ENCODE measurements at places on chromosomes 12 and 14.

GRCh38 chr14:100294963-100295330 lies 11.3 kb downstream of the SLC25A29 start:
- no peak for DNase-seq

DNA sequence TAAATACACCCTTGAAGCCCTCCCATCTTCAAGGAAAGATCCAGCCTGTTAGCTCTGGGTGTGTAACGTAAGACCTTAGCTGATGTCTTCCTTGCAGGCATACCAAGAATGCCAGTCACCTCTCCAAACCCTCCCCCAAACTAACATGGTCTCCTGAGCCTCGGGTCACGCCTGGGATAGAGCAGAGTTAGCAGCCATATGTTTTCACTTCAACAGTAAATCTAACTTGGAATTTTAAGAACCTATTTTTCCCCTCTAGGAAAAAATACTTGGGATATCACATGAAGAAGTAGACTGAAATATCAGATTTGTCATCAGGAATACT lies 27.9 kb downstream of the BCL2L14 start:
- DNase-seq: peak; percentile 59

DNA sequence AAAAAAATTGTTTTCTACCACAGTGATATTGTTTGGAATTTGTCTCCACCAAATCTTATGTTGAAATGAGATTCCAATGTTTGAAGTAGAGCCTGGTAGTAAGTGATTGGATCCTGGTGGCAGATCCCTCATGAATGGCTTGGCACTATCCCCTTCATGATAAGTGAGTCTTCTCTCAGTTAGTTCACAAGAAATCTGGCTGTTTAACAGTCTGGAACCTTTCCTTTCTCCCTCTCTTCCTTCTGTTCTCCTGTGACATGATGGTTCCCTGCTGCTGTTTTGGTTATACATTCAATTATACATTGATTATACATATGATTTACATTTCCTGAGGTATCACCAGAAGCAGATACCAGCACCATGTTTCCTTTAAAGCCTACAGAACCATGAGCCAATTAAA lies 442.2 kb downstream of the SLC6A15 start:
- DNase-seq: no peak

DNA sequence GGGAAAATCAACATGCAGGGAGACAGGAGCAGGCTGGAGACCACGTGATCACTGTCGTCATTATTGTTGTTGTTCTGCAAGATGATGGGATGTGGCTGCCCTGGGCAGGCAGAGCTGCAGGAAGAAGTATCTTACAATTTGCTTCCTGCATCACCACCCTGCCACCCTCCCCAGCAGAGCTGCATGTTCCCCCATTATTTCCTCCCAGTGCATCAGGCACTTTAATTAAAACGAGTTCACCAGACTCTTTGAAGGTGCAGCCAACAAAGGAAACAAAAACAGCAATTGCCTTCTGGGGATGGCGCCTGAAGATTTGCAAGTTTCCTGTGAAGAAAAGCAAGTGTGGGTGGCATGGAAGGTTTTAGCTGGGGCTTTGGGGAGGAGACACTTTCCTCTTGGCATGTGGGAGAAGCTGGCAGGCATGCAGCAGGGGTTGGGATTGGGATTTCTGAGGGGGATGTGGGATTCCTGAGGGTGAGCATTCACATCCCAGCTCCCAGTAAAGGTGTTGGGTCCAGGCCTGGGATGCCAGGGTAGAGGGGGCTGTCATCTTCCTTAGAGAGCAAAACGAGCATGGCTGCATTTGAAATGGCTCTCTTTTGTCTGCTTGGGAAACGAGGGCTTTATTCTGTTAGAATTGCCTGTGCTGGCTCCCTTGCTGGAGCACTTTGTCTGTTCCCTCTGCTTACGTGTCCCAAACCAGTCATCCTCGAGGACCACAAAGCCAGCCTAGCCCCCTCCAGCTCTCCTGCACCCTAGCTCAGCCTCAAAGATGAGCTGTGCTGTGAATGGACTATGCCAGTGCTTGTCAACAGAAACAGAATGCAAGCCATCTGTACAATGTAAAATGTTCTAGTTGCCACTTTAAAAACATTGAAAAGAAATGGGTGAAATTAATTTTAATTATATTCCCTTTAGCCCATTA lies 11.5 kb upstream of the C14orf132 start:
- DNase-seq: no peak

DNA sequence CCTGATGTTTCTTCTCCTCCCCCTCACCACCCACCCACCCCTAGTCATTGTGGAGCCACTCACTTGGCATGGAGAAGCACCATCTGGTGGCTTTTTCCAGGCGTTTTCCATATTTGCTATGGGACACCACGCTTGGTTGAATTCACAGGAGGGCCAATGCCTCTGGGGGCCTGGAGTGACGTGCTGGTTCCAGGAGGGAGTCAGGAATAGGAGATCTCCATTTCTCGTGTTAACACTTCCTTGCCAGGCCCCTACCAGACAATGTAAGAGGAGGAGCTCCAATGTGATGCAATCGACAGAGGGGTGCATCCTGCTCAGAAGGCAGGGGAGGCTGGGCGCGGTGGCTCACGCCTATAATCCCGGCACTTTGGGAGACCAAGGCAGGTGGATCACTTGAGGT lies 21.6 kb upstream of the TESC start:
- DNase-seq: no peak

GRCh38 chr12:4817880-4818279 lies 91.8 kb upstream of the KCNA1 start:
- DNase-seq: no peak

- DNase-seq: no peak
These were observed 1.8 kb downstream of the XRCC3 start for GRCh38 chr14:103713304-103714062.

- DNase-seq: no peak
These were observed 25.1 kb downstream of the DYRK4 start for GRCh38 chr12:4587108-4587507.

DNA sequence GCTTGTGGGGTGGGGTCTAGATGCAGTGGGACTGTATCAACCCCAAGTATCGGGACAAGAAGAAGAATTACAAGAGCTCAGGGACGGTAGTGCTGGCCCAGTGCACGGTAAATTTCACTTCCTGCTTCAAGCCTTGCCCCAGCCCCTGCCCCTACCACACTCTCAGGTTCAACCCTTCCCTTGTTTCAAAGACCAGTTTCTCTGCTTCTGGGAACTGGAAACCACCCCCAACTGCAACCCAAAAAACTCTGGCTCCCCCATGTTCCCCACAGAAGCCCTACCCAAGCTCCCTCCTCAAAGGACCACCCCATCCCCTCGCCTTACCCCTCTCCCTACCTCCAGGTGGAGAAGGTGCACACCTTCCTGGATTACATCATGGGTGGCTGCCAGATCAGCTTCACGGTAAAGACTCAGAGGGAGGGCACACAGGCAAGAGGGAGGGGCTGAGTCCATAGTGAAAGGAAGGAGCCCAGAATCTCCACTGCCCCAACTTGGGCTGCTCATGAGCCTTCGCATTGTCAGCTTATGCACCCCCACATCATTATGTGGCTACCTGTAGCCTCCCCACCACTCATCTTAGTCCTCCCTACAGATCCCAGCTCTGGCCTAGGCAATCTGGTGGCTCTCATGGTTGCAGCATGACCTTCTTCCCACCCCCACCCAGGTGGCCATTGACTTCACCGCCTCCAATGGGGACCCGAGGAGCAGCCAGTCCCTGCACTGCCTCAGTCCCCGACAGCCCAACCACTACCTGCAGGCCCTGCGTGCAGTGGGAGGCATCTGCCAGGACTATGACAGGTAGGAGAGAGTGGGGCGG lies 4.3 kb downstream of the CPNE6 start:
- no peak for DNase-seq

DNA sequence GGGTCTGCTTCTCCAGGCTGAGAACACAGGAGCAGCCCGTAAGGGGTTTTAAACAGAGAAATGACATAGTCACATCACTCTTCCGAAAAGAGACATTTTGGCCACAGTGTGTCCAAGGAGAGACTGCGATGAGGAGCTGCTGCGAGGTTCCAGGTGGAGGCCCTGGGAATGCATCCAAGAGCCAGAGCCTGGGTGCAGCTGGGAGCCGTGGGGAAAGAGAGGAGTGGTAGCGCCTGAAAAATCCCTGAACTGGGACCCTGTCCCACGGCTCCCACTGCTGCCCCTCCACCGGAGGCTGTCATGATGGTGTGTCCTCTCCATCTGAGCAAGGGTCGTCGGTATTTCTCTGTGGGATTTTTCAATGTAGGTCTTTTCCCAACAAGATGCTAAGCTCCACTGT lies 146.9 kb downstream of the BCL11B start:
- no peak for DNase-seq

- DNase-seq: no peak
These were observed 4.7 kb upstream of the SLC2A14 start for GRCh38 chr12:7877420-7877819.

GRCh38 chr12:112602150-112602549 lies 183.4 kb downstream of the PTPN11 start:
- DNase-seq: no peak

DNA sequence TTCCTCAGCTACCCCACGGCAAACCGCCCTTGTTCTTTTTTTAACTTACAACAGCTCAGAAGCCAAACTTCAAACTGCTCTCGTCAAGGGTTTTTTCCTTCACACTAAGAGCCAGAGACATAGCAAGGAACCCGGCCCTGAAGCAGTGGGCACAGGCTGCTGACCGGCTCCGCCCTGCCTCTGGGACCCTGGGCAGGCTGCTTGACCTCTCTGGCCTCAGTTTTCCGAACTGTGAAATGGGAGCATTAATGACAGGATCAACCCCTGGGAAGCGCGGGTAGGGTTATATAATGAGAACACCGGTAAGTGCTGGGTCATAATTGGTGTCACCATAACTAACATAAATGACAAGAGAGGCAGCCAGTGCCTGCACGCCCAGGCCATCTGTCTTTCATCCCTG lies 21.2 kb upstream of the FZD10 start:
- DNase-seq: no peak

DNA sequence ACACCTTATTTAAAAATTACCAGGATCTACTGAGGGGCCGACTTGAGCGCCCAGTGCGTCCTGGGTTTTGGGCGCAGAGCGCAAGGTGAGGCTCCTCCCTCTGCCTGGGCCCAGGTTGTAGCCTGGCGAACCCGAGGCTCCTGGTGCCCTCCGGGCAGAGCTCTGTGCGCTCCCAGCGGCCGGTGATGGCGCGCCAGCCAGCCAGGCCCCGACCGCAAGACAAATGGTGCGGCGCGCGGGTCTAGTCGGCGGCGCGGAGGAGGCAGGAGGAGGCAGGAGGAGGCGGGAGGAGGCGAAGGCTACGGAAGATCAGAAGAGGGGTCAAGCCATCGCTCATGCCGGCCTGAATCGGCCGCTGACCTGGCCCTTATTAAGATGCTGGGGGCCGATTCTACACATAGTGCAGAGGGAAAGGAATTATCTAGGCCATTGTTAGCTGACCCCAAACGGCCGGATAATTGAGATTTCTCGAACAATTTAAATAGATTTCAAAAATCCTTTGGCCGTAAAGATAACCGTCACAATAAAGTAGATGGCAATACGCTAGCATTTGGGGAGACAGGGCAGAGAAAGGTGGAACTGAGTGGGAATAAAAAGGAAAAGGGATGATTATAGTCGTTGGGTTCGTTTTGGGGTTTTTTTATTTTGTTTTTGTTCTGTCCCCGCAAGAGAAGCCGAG lies 2.8 kb downstream of the TBX5 start:
- DNase-seq: no peak

DNA sequence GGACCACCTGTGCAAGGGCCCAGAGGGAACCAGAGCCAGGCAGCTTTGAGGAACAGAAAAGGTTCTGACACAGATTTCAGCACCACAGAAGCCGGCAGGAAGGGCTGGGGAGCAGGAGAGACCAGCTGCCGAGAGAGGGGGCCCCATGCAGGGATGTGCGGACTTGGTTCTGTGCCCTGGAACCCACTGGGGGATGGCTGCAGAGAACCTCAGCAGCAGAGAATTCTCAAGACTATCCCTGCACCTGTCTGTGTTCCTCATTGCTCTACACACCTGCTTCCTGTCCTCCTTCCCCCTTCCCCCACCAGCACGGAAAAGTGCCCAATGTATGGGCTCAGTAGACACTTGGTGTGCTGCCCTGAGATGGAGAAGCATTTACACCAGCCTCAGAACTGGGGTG lies 3.2 kb downstream of the SERPINA9 start:
- no peak for DNase-seq

- no peak for DNase-seq
These were observed 442.6 kb downstream of the DPF3 start for GRCh38 chr14:72451054-72451972.

DNA sequence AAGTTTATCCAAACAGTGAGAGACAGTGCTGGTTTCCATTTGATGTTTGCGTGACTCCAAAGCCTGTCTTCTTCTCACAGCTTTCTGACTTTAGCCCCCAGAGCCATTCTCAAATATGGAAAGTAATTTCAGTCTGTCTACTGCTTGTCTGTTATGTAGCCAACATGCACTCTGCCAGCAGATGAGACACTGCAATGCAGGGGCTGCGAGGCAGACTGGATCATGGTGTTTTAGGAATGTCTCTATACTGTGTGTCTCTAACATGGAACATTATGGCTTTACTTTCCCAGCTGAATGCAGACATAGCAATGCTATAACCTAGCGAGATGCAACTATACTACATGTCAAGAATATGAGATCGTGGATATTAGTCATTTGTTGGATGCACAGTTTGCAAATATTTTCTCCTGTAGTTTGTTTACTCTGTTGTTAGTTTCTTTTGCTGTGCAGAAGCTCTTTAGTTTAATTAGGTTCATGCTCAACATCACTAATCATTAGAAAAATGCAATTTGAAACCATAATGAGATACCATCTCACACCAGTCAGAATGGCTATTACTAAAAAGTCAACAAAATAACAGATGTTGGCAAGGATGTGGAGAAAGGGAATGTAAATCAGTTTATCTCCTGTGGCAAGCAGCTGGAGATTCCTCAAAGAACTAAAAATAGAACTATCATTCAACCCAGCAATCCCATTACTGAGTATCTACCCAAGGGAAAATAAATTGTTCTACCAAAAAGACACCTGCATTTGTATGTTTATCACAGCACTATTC lies 235.8 kb upstream of the TMTC1 start:
- peak; percentile 27 for DNase-seq

DNA sequence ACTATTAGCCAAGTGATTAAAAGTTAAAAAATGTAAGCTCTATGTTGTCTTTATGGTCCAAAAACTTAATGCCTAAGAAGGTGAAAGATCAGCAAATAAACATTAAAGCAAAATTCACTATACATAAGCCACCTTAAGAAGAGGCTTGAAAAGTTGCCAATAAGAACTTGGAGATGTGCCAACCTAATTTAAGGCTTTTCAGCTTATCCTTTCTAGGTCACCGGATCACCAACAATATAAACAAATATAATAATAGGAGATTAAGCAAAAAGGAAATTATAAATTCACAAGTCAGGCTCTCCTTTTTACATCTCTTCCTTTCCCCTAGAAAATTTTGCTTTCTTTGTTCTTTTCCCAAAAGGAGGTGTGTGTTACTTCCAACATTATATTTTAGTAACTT lies 30.9 kb downstream of the SLC2A3 start:
- DNase-seq: no peak

DNA sequence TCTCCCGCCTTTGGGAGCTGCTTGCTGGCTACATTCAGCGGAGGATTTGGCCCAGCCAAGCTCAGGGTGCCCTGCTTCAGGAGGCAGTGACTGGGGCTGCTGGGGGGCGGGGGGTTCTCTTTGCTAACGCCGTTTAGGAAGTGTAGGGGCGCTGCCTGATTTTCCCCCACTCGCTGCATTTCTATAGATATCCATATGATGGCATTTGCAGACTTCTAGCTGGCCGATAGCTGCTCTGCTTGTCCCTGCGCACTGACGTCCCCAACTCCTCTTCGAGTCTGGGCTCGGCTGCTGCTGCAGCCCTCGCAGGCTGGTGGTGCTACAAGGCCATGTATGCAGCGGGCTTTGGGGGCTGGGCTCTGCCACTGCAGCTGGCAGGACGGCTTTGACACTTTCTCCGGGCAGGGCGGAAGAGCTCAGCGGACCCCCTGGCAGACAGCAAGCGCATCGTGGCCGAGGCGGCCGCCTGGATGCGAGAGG lies 3.1 kb downstream of the LRFN5 start:
- peak; percentile 53 for DNase-seq
